ENCODE measurements at places on chromosomes 11 and 22.

DNA sequence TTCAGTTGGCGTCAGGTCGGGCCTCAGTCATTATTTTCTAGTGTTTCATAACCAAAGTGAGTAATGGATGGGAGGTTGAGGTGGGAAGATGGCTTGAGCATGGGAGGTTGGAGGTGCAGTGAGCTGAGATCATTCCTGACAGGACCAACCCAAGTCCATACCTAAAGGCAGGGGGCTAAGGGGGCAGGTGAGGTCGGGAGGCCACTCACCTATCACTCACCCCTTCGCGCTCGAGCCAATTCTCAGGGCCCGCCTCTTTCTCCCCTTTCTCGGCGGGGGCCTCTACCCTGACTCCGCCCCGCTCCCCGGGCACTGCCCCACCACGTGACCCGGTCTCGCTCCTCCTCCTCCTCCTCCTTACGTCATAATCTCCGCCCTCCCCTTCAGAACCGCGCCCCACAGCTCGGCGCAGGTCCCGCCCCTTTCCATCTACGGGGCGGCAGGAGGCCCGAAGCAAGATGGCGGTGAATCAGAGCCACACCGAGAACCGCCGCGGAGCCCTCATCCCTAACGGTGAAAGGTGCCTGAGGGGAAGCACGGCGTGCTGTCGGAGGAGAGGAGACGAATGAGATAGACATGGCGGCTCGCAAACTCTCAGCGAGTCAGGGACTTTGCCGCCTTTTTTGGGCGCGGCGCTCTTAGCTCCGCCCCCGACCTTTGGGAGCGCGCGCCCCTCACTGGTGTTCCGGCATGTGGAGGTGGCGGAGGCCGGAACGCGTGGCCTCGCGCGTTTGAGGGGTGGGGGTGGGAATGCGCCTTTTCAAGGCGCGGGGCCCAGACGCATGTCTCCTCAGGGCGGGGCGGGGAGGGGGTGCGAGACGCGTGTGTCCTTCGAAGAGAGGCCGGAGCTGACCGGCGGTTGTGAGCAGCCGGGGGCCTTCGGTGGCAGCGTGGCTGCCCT lies at the start of gene WBP2NL:
WBP2NL (plus strand) TSS at position 428 of the 901 bp plus-strand sequence; CDS start at position 459, 31 bp downstream.
- DNase-seq = peak; percentile 72

DNA sequence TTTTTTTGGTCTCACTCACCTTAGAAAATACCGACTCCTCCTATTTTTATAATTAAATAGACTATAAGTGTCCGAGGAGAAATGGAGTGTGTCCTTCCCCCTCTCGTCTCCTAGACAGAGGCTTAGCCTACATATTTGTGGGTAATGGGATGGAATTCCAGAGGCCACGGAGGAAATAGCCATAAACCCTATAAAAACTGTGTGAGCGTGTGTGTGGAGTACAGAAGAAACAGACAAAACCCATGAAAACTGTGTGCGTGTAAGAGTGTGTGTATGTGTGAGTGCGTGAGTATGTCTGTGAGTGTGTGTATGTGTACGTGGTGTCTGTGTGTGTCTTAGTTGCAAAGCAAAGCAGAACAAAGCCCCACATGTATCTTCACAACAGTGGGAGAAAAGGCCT lies 883.5 kb downstream of the OPCML start:
- DNase-seq = no peak

DNA sequence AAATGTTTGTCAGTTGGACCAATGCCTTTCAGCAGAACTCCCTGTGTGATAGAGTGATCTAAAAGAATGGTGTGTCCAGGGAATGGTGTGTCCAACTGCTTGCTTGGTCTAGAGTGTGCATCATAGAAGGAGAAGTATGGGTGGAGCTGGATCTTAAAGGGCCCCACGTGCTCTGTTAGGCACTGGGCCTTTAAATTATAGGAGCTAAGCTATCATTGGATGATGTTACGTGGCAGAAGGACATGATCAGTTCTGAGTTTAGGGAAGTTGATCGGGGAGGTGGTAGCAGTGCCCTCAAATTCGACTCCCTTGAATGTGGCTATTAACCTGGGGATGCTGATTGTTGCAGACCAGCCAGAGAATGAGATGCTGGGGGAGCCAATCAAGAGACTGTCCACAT lies 16.4 kb downstream of the STX3 start:
- no peak for DNase-seq

DNA sequence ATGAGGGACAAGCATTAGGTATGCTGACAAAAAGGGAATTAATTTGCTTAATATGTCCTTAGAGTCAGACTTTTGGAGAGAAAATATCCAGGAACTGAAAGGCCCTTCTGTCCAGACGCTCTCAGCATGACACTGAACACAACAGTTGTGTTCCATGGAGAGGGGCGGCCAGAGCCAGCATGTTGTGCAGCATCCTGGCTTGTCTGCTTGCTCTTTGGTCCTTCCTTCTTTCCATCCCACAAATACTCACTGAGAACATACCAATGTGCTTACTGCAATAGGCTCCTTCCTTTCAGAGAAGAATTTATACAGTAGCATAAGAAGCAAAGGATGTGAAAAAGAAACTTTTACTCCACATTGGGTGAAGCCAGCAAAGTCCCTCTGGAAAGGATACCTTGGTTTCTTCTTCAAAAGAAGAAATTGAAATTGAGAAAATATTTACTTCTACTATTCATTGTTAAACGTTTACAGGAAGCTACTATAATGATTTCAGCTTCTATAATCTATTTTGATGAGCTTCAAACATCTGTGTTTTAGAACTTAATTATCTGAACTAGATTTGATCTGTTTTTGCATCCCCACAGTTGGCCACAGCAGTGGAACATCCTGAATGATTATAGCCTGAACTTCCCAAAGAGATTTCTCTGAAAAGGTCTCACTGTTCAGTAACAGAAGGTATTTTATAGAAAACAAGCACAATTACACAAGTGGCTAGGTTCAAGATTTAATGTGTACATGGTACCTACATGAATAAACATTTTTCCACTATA lies 304.1 kb upstream of the PITPNB start:
- DNase-seq = no peak

DNA sequence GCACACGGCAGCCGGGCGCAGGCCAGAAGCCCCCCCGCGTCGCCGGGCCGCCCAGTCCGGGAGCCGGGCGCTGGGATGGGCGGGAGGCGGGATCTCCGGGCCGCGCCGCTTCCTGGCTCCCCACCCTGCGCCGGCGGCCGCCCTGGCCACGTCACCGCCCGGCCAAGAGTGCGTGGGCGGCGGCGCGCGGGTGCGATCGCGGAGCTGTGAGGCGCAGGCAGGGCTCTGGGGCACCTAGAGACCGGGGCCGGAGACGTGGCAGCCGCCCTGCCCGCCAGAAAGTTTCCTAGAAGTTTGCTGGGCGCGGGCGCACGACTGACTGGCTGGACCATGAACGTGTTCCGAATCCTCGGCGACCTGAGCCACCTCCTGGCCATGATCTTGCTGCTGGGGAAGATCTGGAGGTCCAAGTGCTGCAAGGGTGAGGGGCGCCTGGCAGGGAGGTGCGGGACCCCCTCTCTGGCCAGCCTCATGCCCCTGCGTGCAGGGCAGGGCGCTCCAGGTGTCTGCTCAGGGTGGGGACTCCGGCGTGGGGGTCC lies at the start of gene KDELR3:
KDELR3 (plus strand) TSS at position 193 of the 539 bp plus-strand sequence; CDS start at position 331, 138 bp downstream.
- DNase-seq = no peak

GRCh38 chr22:39360242-39360641 lies 10.5 kb downstream of the SYNGR1 start:
- no peak for DNase-seq

DNA sequence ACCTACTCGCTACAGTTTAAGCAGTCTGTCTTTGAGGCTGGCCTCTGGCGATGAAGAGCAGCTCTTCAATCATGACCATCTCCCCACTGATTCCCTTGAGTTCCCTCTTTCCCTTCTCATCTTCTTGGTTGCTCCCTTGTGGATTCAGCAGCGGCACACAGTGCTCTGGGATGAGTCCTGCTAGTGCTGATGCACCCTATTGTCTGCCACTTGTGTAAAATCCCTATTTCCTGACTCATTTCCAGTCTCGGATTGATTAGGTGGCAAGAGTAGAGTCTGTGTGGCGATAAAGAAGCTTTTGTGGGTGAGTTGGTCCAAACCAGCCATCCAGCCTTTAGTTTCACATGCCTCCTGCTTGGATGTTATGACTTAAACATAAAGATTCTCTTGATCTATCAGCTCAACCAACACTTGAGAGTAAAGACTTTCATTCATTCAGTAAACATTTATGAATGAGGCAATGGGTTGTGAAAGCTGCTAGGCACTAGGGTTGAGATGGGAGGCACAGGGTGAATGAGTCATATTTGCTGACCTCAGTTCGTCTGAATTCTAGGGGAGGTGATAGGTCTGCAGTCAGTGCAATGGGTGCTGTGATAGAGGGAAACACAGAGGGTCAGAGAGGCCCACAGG lies 219.4 kb upstream of the RAG2 start:
- no peak for DNase-seq

- DNase-seq = no peak
Observed at GRCh38 chr11:112625814-112626213, 335.4 kb upstream of the NCAM1 start.

DNA sequence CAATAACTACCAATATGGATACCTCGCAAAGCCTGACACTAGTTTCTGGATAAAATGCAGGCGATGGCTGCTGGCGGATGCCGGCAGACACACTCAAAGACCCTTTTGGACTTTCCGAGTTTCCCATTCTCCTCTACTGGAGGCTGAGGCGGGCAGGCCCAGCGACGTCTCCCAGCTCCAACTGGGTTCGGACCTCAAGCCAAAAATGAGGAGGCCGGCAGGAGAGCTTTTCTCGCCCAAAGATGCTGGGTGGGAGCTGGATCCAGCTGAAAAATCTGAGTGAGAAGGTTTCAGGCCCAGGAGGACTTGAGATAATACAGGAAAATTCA lies 428 bp upstream of the FEZ1 start:
- no peak for DNase-seq

DNA sequence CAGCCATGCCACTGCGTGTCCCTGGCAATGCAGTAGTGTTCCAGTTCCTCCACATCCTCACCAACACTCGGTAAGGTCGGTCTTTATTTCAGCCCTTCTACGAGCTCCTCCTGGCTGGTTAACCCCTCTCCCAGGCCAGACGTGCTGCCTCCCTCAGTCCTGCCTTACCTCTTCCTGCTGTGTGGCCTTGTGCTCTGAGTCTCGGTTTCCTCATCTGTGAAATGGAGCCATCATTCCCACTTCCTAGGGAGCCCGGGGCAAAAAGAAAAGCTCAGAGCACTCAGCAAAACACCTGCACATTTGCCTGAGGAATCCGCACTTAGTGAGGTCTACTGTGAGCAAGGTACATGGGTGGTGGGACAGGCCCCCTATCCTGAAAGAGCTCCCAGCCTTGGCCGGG lies 9.8 kb downstream of the TP53I11 start:
- no peak for DNase-seq

GRCh38 chr11:27094120-27094519 lies 53.5 kb downstream of the BBOX1 start:
- no peak for DNase-seq

DNA sequence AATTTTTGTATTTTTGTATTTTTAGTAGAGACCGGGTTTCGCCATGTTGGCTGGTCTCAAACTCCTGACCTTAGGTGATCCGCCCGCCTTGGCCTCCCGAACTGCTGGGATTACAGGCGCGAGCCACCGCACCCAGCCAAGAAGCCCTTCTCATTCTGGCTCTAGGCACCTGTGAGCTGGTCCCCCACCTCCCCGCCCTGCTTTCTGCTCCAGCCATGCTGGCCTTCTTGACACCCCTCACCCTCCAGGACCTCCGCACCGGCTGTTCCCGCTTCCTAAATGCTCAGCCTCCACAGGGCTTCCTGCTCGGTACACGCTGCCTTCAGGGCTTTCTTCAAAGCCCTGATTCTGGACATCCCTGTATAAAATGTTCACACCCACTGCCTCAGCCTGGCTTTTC lies 5.5 kb upstream of the FXYD2 start:
- DNase-seq = no peak

DNA sequence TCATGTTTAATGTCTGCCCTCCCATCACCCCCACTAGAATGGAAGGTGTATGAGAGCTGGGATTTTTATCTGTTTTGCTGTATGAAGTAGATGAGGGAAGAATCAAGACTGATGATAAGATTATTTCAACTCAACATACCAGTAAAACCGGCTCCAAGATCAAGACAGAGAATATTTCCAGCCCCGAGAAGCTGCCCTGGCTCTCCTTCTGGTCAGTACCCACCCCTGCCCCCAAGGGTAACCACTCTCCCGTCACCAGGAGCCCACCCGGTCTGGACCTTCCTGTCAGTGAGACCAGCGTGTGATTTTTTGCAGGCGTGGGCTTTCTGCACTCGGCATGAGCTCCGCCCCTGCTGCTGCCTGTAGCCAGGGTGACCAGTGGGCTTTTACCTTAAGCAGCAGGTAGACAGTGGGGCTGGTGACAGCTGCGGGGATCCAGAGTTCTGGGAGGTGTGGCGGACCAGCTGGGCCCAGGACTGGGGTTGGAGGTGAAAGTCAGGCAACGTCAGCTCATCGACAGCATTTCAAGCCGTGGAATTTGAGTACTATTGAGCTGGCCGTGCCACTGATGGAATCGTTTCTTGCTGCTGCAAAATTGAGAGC lies 25.6 kb downstream of the RPL3 start:
- peak; percentile 61 for DNase-seq

DNA sequence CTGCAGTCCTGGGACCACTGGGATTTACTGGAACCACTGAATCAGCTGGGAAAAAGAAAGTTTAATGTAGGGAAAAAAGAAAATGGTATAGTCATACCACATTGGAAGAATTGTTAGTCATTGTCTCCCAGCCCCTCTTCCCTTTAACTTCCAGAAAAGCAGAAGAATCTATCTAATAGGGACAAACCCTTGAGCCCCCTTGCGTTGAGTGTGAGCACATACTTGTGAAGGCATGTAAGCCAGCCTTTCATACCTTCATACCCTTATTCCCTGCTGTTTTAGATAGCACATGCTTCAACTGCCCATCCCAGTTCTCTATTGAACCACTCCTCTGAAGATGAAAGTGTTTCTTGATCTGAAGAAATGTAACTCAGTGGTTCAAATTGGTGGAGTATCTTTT lies 6.6 kb downstream of the TREH start:
- DNase-seq = no peak

DNA sequence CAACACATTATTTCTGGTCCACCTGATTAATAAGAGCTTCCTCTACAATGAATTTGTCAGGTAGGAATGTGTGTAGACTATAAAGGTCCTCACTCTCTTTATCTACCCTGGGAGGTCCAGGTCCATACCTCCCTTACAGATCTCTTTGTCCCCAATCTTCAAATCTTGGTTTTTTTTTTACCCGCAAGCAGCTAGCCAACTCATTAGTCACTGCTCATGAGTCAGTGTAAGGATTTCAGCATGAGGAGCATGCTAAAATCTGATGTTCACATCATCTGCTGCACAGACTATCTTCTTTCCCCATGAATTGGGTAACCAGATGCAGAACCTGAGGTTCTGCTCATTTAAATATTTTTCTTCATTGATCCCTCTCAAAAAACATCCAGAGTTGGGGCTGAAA lies 397.0 kb upstream of the ISX start:
- peak; percentile 31 for DNase-seq

DNA sequence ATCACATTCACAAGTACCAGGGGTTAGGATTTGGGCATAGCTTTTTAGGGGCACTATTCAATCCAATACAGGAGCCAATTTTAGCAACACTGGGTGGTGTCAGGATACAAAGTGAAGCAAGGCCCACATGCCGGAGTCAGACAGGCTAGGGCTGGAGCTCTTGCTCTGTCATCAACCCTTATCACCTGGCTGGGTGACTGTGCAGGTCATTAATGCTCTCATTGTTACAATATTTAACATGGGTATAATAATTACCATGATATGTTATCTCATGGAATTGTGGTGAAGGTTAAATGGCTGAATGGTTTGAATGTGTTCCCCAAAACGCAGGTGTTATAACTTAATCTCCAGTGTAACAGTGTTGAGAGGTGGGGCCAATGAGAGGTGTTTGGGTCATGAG lies 143.3 kb upstream of the THY1 start:
- no peak for DNase-seq
